ENCODE measurements at places on chromosomes 5 and 9.
A peak's percentile ranks its signal among the peaks of the same experiment; 100 is the strongest.

GRCh38 chr5:1668141-1668721 lies 131.4 kb downstream of the MRPL36 start:
- peak; percentile 14 for DNase-seq

- no peak for DNase-seq
These were observed 1.7 kb downstream of the CCNG1 start for GRCh38 chr5:163439092-163439425.

DNA sequence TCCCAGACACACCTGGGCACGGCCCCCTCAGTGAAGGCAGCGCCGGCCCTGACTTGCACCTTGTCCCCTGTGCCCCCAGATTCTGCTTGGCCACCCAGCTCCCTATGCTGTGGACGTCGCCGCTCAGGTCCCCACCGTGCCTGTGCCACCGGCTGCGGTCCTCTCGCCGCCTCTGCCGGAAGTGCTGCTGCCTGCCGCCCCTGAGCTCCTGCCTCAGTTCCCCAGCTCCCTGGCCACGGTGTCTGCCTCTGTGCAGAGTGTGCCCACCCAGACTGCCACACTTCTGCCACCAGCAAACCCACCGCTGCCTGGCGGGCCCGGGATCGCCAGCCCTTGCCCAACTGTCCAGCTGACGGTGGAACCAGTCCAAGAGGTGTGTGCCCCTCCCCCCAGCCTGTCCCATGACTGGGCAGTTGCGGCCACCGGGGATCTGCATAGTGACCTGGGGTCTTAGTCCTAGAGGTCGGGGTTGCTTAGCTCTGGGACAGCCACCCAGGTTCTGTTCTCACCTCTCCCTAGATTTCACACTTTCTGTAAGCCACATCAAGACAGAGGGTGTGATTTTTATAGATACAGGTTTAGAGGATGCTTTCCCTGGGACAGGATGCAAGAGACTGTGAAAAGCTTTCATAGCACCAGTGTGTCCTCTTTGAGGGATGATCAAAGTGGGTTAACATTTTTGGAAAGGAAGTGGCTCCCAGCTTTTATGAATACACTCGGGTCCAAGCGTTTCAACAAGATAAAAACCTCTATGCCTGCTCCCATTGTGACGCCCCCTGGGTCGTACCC lies 78.0 kb downstream of the WNK2 start:
- no peak for DNase-seq

- DNase-seq = no peak
These were observed 189.6 kb downstream of the HSPA4 start for GRCh38 chr5:133241179-133242092.

- DNase-seq = no peak
These were observed 296.5 kb upstream of the ITGA1 start for GRCh38 chr5:52491071-52491787.

DNA sequence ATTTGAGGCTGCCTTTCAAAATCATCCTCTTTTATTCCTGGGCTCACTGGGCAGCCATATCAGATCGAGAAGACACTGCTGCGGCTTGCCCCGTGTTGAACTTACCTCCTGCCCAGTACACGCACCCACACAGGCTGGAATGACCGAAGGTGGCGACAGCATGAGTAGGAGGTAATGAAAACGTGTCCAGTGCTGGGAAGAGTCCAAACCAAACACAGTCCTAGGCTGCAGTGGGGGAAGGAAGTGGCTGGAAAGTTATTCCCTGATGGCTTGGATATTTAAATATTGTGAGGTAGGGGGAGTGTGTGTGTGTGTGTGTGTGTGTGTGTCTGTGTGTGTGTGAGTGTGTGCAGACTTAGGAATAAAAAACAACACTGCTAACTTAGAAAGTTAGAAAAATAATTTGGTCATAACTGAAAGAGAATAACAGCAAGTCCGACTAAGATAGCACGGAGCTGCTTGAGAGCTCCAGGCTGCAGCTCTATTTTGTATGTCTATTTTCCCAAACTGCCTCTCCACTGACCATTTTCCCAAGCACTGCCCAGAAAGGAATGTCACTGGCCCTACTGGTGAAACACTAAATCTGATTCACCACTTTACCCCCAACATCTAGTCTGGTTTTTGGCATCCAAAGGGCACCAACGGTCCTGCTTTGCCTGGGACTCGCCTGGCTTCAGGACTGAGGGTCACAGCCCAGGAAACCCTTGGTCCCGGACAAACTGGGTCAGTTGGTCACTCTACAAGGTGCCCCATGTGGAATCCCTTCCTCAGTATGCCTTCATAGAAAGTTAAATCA lies 41.2 kb downstream of the ANKH start:
- no peak for DNase-seq

DNA sequence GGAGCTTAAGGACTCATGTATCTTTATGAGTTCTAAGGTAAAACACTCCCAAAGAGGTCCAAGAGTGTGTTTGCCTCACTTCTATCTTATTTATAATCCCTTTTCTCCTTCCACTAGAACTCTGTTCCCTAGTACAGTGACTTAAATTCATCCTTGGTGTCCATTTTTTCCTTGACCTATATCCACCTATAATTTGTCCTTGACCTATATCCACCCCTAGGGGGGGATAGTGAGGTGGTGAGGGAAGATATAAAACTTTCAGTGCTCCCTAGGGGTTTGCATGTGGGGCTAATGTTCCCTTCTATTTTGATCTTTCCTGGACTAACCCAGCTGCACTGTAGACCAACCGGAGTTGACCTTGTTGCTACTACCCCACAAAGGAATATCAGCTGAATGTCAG lies 83.5 kb upstream of the GNAQ start:
- no peak for DNase-seq
